NCI-H510A (cell line): ENCODE measurements at places on chromosomes 3 and 15.

- DNase-seq = no peak
Observed at GRCh38 chr3:63067999-63068645, 192.9 kb upstream of the CADPS start.

GRCh38 chr3:171239757-171240503 is 213.4 kb upstream of the SLC2A2 start:
- DNase-seq = peak; percentile 90

DNA sequence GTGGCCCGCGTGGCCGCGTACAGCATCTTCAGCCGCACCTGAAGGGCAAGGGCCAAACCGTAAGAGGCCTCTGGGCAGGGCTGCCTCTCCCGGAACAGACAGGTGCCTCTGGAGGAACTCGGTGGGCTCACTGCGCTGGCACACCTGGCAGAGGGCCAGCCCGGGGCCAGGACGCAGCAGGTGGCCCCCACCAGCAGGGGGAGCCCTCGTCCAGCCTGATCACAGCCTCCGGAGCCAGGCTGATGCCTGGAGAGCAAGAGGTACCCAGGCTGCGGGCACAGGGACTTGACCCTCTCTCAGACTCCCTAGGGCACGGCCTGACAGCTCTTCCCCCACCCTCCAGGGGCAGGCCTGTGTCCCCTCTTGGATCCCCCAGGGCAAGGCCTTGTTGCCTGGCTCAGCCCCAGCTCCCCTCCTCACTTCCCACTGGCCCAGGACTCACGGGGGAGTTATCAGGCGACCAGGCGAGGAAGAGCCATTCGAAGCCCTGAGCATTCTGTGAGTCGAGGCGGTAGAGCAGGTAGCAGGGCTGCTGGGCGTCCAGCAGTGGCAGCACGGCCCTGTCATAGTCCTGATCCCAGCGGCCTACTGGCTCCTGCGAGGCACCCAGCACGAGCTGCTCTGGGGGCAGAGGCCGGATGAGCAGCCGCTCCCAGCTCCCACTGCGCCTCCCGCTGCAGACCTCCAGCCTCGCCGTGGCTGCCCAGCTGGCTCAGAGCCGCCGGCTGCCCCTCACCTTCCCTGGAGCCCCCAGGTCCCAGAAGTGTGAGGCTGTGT is 6.2 kb upstream of the TLR9 start:
- DNase-seq = no peak

DNA sequence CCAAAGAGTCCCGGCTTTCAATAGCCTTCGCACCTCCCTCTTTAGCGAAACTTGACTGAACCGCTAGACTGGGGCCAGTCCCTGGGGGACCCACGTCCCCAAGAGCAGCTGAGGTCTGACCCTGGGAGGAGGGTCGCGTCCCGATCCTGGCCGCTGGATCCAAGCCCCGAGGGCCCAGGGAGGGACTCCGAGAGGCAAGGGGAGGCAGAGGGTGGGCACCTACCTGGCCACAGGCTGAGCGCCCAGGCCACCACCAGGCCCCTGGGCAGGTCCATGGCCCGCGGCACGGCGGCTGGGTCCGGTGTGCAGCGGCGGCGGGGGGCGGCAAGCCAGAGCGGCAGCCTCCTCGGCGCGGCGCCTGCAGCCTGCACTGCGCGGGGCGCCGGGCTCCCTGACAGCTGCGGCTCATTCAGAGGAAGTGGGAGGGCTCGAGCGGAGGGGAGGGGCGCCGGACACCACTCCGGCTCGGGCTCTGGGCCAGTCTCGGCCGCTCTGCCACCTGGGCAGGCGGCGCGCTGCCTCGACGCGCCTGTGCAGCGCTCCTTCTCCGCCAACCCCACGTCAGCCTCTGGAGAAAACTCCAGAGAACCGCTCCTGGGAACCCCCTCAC is at the start of gene ITGA11:
TSS of gene ITGA11 (minus strand) at position 372 of the 610 bp plus-strand sequence. CDS start at position 275, 97 bp downstream.
- DNase-seq = peak; percentile 37

GRCh38 chr3:94304954-94305353 is 242.1 kb downstream of the NSUN3 start:
- no peak for DNase-seq

DNA sequence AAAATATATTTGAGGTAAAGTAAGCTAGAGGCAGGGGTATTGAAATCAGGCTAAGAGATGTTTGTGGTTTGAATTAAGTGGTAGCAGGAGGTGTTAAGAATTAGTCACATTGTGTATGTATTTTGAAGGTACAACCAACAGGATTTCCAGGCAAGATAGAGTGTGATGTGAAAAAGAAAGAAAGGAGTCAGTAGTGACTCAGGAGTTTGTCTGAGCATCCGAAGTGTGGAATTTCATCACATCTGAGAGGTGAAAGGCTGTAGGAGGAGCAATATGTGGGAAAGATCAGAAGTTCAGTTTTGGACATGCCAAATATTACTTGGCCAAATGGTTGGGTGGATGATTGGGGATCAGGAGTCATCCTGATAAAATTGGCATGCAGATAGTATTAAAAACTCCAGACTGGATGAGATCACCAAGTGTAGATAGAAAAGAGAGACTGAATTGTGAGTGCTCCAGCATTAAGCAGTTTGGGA is 32.1 kb upstream of the EBLN2 start:
- DNase-seq = no peak

DNA sequence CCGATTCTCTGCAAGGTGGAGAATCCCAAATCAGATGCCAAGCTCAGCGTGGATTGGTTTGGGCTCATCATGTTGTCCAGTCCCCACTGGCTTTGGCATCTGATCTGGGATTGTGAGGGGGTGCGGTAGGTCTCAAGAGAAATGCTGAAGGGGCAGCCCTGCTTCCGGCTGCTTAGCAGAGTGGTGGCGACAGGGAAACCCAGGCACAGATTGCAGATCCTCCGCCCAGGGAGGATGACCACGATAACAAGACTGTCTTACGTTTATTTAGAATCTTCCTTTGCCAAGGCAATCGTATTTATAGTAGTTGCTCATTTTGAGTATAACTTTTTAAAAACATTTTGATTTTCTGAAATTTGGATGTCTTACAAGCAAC is 61.1 kb downstream of the SLC12A8 start:
- no peak for DNase-seq

DNA sequence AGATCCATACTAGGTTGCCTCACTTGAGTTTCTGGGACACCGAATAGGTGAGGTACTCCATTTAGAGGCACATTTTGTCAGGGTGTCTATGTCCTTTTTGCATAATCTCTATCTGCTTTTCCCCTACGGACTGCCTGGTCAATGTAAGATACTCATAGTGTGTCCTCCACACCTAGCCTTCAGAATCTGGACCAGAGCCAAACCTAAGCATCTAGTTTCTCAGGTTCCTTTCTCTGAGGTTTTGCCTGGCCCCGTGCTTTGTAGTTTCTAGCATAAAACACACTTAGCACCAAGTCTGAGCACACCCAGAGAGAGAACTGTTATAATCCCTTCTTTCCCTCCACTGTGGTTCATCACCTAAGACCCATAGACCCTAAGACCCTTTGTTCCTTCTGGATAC is 105.9 kb upstream of the MLF1 start:
- no peak for DNase-seq

GRCh38 chr15:67065531-67066005 is at the start of gene SMAD3:
TSS of gene SMAD3 (plus strand) at chr15:67065602. CDS start at chr15:67066155, 553 bp downstream.
- DNase-seq = peak; percentile 67

- DNase-seq = no peak
Observed at GRCh38 chr3:71135373-71136088, 448.0 kb downstream of the FOXP1 start.

- DNase-seq = no peak
Observed at GRCh38 chr3:124811436-124811835, 75.7 kb downstream of the ITGB5 start.

DNA sequence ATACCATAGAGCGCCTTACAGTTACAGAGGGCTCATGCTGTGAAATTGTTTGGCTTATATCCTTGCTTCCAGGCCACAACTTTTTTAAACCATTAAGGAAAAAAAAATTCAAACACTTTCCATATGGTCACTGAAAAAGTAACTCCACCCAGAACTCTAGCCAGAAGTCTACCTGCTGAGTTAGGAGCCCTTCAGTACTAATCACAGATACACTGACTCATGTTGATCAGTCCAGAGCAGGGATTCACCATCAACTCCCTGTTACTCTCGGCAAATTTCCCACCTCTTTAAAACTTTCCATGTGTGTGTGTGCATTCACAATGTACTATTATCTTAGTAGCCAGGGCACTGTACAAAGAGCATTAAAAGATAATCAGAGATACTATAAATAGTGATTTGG is 372.8 kb downstream of the MAGI1 start:
- no peak for DNase-seq

GRCh38 chr3:189092547-189092946 is 79.2 kb upstream of the TPRG1 start:
- DNase-seq = no peak
